ENCODE measurements at places on chromosomes 6 and 20.

- DNase-seq: no peak
These were observed 5.4 kb upstream of the DUSP22 start for GRCh38 chr6:286681-287488.

GRCh38 chr6:136063096-136063495, 187.0 kb downstream of the MTFR2 start:
- no peak for DNase-seq

GRCh38 chr6:73657201-73657600, 3.4 kb upstream of the SLC17A5 start:
- no peak for DNase-seq

DNA sequence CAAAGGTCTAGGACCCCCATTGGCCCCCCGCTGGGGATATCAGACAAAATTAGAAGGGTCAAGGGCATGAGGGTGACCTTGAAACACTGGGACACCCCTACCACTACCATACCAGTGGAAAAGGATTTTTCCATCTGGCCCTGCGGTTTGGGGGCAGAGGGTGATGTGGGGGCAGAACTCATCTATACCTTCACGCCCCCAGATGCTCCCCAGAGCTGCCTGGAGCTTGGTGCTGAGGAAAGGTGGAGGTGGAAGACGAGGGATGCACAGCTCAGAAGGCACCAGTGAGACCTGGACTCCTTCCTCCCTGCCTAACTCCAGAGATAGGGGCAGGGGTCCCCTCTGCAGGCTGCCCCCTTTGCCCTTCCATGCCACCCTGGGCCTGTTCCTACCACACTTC, 1.1 kb downstream of the COX4I2 start:
- DNase-seq: no peak
